Glutamatergic neuron (in vitro differentiated cells): ENCODE measurements at places on chromosomes 16 and 17. TPM values are rescaled to one million over a fixed set of nuclear protein-coding genes. Genes with fewer than 3 reads are reported as not detected.

Gene PIK3R5
- not detected for total RNA-seq

- no peak for DNase-seq
Observed at GRCh38 chr17:44820631-44821212, 9.4 kb downstream of the GJC1 start.

- no peak for DNase-seq
Observed at GRCh38 chr17:49523706-49524472, 28.8 kb downstream of the NGFR start.

Gene OR4D1
- not detected for total RNA-seq

GRCh38 chr17:55336426-55336825 lies 71.7 kb downstream of the HLF start:
- DNase-seq, result no peak

Gene KRT39
- not detected for total RNA-seq

Gene BOLA2B
- total RNA-seq, result 74.6 TPM

GRCh38 chr17:9887508-9887907 lies 17.6 kb downstream of the RCVRN start:
- no peak for DNase-seq

Gene MED1
- total RNA-seq, result 46.0 TPM

DNA sequence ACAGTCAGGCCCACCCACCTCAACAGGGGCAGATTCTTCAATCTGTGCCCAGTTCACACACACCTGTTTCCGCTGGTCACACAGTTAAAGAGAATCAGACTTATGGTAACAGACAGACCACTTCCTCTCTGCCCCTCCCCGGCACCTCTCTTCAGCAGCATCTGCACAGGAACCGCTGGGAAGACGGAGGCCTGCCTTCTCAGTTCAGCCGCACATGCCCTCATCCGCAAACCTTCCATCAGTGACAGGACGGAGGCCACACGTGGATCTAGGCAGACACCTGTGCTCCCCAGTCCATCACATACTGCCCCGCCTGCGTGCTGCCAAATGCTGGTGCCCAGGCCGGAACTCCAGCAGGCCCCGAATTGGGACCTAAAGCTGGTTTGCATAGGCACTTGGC lies 10.3 kb downstream of the PHB1 start:
- DNase-seq, result no peak

DNA sequence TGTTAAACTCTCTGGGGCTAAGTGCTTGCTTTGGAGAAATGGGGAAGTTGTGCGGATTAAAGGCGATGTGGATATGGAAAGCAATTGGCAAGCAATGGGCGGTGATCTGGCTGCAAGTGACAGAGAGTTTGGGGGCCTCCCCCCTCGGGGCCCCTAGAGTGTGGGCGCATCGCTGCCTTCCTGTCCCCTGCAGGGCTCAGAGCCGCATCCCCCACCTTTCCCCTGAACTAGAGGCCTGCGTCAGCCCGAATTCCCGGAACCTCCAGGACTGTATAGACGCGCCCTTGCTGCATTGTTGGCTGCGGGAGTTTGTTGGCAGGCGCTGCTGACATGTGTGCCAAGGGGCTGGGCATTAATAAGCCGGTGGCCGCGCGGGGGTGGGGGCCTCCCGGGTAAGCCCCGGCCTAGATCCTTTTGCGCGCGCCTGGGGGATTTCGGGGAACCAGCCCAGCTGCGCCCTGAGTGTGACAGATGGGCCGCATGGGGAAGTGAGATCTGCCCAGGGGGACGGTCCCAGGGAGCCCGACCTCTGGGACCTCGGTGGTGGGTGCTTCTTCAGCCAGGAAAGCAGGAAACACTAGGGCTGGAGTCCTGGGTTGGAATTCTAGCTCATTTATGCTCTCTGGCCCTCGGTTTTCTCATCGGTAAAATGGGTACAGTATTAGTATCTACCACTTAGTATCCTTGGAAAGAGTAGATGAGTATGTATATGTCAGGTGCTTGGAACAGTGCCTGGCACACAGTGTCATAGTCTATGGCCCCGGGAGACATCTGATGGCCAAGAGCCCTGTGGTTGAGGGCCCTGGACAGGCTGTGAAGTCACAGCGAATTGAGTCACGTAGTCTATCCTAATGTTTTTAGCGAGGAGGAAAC lies 1.0 kb downstream of the EEF2K start:
- DNase-seq, result peak; percentile 61

Gene ZFPM1
- 11.1 TPM for total RNA-seq

DNA sequence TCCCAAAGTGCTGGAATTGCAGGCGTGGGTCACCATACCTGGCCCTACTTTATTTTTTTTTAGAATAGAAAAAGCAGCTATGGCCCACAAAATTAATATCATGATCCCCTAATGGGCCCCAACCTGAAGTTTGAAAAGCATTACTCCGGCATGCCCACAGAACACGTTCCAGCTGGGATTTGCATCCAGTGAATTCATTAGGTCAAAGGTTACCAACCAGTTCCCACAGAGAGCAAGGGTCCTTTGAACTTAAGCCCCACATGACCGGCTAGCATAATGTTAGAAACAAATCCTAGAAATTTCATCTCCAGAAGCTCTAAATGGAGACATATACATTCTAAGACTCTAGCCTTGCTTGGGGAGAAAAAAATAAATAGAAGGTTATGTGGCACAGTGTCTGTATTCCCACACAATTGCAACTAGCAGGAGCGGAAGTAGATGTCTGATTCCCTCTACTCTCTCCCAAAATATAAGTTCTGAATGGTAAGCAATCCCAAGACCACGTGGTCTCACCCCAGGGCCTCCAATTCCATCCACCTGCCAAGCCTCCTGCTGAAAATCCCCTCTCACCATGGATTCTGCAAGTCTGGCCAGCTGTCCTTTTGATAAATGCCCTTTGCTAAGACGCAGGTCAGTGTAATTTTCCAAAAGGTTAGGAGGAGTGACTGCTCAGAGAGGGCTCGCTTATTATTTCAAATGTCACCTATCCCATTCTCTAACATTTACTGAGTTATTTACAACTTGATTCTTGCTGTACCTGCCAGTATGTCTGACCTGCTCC lies 395.8 kb downstream of the NPIPA8 start:
- no peak for DNase-seq

DNA sequence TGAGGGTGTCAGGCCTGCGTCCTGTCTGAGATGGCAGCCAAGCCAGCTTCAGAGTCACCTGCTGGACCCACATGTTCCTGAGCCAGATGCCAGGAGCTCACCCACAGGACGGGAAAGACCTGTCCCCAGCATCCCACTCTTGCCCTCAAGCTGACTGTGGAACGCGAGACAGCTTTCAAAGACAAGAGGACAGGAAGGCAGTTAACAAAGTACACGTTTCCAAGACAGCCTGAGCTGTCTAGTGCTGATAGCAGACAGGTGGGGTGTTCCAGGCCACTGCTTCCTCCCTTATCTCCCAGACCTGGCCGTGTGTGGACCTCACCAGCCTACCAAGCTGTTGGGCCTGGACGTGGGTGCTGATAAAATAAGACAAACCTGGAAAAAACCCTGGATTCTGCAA lies 13.2 kb downstream of the CMTM3 start:
- DNase-seq, result no peak

- DNase-seq, result no peak
Observed at GRCh38 chr16:19203374-19203966, 35.4 kb downstream of the SYT17 start.

- peak; percentile 77 for DNase-seq
Observed at GRCh38 chr17:50169121-50169764, 3.4 kb downstream of the SGCA start.

Gene CD79B
- not detected for total RNA-seq

DNA sequence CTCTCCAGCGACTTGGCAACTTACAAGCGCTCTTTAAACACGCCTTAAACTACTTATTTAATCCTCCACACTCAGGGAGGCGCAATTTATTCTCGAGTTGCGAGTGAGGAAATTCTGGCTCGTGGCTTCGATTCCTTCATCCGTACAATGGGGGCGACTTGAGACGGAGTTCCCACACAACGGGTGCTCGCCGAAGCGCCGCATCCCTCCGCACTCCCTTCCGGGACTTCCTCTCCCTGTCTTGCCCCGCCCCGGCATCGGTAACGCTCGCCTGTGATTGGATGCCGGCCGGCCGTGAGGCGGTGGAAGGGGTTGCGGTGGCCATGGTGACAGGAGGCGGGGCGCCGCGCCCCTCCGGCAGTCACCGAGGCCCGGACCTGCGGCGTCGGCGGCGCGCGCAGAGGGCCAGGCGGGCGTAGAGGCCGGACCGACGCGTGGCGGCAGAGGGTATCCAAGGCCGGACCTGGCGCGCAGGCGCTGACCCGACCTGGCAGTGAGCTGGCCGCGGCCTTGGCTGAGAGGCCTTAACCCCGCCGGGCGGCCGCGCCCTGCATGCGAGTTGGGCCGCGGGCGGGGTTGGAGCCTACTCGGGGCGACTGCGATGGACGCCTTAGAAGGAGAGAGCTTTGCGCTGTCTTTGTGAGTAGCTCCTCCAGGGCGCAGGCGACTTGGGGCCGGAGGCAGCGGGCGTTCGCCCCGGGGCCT lies at the start of gene ARL2BP:
Gene ARL2BP, plus strand, starts transcription at position 493 of the 705 bp plus-strand sequence. Its CDS starts 109 bp downstream, at position 602.
- peak; percentile 99 for DNase-seq

DNA sequence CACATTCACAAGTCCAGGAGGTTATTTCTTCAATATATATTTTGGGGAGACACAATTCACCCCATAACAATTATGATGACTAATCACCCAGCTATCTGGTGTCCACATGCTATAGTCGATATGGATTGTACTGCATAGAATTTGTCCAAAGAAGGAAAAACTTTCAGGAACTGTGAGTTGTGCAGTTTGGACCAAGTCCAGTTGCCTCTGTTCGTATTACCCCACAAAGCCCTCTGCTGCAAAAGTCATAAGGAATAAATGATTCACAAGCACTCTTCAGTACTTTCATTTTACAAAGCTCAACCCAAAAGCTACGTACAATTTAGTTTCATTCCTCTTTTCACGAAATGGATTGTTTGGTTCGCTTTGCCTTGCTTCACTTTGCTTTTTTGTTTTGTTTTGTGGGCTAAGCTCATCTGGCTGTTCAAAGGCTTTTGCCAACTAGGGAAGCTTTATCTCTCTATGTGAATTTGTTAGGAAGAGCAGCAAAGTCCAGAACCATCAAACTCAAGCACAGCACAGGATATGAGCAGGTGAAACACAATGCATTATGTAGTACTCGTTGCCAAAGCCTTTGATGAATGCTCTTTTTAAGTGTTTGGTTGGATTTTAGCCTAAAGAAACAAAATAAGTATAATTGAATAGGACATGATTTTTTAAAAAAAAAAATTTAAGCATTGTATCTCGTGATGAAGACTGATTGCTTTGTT lies 98.6 kb downstream of the ZNF18 start:
- DNase-seq, result no peak
